Ascending aorta (tissue), 2 donors: ENCODE measurements at places on chromosomes 1 and 21. TPM values are rescaled to one million over a fixed set of nuclear protein-coding genes. Genes with fewer than 3 reads are reported as not detected.

GSTM5 gene
- total RNA-seq: 23.3 TPM

- DNase-seq: no peak
Observed at GRCh38 chr1:64683419-64683818, 61.5 kb upstream of the RAVER2 start.

TMEM269 gene
- total RNA-seq: not detected

VHLL gene
- total RNA-seq: not detected

DNA sequence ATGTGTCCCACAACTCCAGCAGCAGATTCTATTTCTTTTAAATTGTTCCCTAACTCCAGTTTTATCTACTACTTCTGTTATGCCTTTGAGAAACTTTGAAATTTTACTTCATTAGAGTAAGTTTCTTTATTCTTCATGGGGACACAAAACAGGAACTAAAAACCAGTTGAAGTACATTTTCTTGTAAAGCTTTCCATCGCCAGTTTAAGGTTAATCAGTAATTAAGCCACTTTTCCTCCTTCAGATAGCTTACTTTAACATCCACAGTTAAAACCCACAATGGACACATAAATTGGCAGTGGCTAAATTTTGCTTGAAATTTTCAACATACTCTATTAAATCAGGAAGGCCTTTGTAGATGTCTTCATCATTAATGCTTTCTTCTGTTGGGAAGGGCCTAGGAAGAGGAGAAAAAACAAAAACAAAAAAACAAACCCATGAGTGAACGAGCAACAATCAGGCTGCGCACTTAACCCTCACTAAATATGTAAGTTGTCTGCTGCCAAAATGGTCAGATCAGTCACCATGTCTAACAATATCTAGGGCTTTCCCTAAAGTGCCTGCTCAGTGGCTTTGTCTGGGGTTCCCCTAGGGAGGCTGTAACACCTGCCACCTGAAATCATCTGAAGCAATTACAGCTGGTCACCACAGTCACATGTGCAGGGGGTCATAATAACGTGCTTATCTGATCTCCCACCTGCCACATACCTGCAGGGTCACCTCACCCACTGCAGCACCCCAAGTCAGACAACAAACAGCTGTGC lies 187.9 kb downstream of the VAV3 start:
- no peak for DNase-seq

DNA sequence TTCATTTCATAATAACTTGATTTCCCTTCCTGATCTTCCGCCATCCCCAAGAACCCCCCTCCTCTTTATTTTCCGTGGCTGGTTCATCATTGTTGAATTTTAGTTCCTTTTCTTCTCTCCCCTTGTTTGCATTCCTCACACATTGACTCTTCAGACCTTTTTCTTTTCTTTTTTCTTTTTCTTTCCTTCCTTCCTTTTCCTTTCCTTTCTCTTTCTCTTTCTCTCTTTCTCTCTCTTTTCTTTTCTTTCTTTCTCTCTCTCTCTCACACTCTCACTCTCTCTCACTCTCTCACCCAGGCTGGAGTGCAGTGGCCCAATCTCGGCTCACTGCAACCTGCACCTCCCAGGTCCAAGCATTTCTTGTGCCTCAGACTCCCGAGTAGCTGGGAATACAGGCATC lies 231.3 kb downstream of the FMN2 start:
- DNase-seq: no peak

DNA sequence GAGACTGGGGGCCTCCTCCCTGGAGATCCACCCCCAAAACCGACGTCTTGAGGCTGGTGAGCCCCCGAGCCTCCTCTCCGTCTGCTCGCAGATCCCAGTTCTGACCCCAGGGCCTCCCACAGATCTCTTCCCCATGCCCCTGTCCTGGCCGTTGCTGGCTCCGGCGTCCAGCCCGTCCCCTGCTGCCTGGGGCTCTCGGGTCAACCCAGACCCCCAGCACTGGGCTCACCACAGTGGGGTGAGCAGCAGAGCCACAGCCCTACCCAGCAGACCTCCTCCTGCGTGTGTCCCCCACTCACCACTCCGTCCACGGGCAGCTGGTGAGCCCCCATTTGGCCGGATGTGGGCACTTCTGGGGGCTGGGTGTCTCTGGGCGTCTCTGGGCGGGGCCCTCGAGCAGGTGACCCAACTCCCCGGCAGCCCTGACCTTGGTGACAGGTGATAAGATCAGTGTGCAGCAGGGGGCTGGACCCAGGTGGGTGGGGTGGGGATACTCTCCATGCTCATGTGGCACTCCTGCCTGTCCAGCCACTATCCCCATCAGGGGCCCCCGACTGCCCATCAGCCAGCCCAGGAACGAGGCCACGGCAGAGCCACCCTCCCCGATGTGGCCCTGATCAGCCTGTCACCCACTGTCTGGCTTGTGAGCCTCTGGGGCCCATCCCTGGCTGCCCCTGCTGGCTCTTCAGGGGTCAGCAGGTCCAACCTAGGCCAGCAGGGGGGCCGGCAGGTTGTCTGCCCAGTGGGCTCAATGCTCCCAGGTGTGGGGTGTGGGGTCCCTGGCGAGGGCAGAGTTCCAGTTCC lies 709 bp downstream of the TNFRSF14 start:
- no peak for DNase-seq

DNA sequence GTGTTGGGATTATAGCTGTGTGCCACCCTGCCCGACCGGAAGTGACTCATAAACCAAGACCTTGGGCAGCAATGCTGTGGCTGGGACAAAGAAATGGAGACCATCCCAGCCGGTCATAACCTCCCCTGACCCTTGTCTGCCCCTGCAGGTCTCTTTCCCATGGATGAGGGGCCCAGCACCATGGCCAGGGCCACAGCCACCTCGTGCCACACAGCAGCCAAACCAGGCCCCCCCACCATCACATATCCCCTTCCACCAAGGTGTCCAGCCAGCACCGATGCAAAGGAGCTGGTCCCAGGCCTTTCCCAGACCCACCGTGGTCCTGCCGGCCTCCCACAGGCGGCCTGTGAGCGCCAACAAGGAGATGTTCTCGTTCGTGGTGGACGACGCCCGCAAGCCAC lies 42.2 kb downstream of the FHAD1 start:
- DNase-seq: no peak

PPIAL4G gene
- total RNA-seq: not detected

PHLDA3 gene
- 111 TPM for total RNA-seq

GRCh38 chr1:162328512-162328911 lies 48.1 kb downstream of the SPATA46 start:
- no peak for DNase-seq

DNA sequence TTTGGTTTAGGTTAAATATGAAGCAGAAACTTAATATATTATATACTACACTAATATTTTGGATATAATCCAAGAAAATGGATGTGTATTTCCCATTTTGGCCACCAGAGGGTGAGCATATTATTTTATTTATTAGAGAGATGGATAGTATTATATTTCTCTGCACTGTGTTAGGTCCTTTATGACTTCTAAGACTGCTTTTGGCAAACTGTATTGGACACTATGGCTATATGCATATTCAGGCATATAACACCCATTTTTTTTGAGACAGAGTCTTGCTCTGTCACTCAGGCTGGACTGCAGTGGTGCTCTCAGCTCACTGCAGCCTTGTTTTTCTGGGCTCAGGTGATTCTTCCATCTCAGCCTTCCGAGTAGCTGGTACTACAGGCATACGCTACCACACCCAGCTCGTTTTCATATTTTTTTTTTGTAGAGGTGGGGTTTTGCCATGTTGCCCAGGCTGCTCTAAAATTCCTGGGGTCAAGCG lies 17.8 kb upstream of the PGM1 start:
- no peak for DNase-seq

OR2L13 gene
- total RNA-seq: not detected

DNA sequence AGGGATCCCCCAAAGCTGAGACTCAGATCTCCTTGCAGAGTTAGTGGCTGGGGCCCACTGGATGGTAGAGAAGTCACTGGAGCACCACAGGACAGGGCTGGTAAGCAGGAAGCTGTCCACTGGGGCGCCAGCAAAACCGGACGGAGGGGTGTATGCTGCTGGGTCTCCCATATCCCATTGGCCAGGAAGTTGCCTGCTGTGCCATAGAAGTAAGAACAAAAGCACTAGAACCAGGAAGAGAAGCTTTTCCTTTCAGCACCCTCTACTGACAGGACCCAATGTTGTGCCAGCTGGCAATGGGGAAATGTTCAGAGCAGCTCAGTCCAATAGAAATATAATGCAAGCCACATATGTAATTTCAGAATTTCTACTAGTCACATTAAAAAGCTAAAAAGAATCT lies 146.6 kb downstream of the SPATA46 start:
- no peak for DNase-seq

REN gene
- total RNA-seq: not detected

B3GALT5 gene
- not detected for total RNA-seq

DNA sequence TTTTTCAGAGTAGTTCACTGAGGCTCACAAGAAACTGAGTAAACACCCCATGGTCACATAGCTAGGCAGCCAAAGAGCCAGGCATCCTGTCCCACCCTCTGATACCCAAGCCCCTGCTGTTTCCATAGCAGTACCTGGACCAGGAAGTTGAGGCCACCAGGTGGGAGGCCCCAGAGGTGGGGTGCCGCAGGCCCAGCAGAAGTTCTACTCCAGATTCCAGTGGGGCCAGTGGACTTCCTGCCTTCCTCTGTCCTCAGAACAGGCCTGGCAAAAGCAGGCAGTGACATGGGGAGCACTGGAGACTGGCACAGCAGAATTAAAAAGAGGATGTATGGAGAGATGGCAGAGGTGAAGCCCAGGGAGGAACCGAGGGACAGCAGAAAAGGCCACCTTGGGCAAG lies 19.0 kb downstream of the FOXO6 start:
- DNase-seq: no peak

DNA sequence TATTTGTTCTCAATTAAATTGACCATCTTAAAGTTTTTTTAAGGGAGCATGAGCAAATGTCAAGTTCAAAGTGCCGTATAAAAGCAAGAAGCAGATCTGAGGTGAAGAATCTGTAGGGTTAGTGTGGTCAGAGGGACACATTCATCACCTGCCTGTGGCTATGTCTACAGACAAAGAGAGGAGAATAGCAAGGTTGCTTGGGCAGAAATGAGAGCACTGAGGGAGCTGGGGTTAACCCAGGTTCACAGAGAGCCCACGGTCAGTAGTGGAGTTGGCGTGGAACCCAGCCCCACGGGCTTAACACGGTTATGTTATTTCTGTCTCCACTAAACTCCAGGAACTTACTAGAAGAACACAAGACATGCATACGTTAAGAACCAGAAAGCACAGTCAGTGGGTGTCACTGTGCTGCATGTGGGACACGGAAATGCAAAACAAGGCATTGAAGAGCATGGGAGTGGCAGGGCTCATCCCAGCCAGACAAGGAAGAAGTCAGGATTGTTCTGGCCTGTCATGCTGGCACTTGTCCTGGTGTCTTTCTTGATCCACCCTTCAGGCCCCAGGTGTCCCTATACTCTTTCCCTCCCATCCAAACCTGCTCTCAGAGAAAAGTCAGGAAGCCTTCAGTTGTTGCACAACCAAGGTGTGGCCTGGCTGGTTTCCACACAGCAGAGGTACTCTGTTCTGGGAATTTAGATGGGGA lies 95.5 kb upstream of the IVNS1ABP start:
- DNase-seq: no peak
